ENCODE measurements at places on chromosomes 5 and 9. TPM values are rescaled to one million over a fixed set of nuclear protein-coding genes. Genes with fewer than 3 reads are reported as not detected.

GMCL2 gene
- polyA plus RNA-seq: not detected

HSD17B3 gene
- polyA plus RNA-seq: not detected

CCL27 gene
- polyA plus RNA-seq: not detected

GTF2H2C gene
- polyA plus RNA-seq: 25.6 TPM

TAS2R1 gene
- not detected for polyA plus RNA-seq

NAA35 gene
- 12.6 TPM for polyA plus RNA-seq

TMEM174 gene
- polyA plus RNA-seq: not detected

WDR41 gene
- polyA plus RNA-seq: 24.3 TPM

CARTPT gene
- polyA plus RNA-seq: not detected

FAM163B gene
- polyA plus RNA-seq: not detected

TMOD1 gene
- polyA plus RNA-seq: 2.8 TPM

MCTP1 gene
- polyA plus RNA-seq: 2.6 TPM

DRD1 gene
- polyA plus RNA-seq: not detected

NMUR2 gene
- not detected for polyA plus RNA-seq

SH3GL2 gene
- not detected for polyA plus RNA-seq

ATP6V1G1 gene
- 361 TPM for polyA plus RNA-seq

SPAG8 gene
- 1.1 TPM for polyA plus RNA-seq

AK8 gene
- polyA plus RNA-seq: 11.8 TPM

TBC1D9B gene
- 57.2 TPM for polyA plus RNA-seq

IL5 gene
- polyA plus RNA-seq: not detected

CYSRT1 gene
- polyA plus RNA-seq: not detected

SLC25A2 gene
- polyA plus RNA-seq: not detected

LPAR1 gene
- polyA plus RNA-seq: not detected

IRX2 gene
- not detected for polyA plus RNA-seq

ARHGEF37 gene
- 0.36 TPM for polyA plus RNA-seq

TLR4 gene
- 2.2 TPM for polyA plus RNA-seq

SHOC1 gene
- polyA plus RNA-seq: not detected

PCDHB3 gene
- not detected for polyA plus RNA-seq

GARIN3 gene
- not detected for polyA plus RNA-seq

HMCN2 gene
- not detected for polyA plus RNA-seq

CAMK2A gene
- polyA plus RNA-seq: not detected

REXO4 gene
- polyA plus RNA-seq: 31.6 TPM

FBP1 gene
- 7.1 TPM for polyA plus RNA-seq

SSNA1 gene
- 139 TPM for polyA plus RNA-seq

FGF10 gene
- polyA plus RNA-seq: not detected

TNFSF8 gene
- polyA plus RNA-seq: 3.5 TPM

UGCG gene
- polyA plus RNA-seq: 23.7 TPM

EIF4E1B gene
- polyA plus RNA-seq: not detected

ANKRD20A1 gene
- not detected for polyA plus RNA-seq

Data from IgD-negative memory B cell (primary cell).